ENCODE measurements at places on chromosomes 2 and 18.

DNA sequence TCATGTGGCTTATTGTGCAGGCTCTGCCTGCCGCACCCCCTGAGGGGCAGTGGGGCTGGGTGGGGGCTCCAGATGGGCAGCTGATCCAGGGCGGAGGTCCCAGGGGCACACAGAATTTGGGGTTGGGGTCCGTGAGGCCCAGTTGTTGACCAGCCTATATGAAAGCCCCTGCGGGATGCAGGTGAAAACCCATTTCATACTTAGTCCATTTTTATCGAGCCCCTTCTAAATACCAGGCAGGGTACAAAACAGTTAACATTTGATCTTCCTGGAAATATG is 30.6 kb downstream of the MYO7B start:
- no peak for DNase-seq

GRCh38 chr18:7789856-7790552 is 222.9 kb downstream of the PTPRM start:
- DNase-seq, result peak; percentile 48

GRCh38 chr2:176149939-176150583 is 1.3 kb upstream of the HOXD4 start:
- no peak for DNase-seq

- DNase-seq, result no peak
Measured at GRCh38 chr2:165762723-165763122, 31.3 kb downstream of the GALNT3 start.

- no peak for DNase-seq
Measured at GRCh38 chr2:44964752-44965236, 23.3 kb downstream of the SIX3 start.

- DNase-seq, result no peak
Measured at GRCh38 chr18:9211955-9212354, 75.4 kb downstream of the ANKRD12 start.

- no peak for DNase-seq
Measured at GRCh38 chr2:25125189-25125588, 43.2 kb downstream of the POMC start.

- no peak for DNase-seq
Measured at GRCh38 chr2:101627285-101628029, 70.0 kb upstream of the MAP4K4 start.

DNA sequence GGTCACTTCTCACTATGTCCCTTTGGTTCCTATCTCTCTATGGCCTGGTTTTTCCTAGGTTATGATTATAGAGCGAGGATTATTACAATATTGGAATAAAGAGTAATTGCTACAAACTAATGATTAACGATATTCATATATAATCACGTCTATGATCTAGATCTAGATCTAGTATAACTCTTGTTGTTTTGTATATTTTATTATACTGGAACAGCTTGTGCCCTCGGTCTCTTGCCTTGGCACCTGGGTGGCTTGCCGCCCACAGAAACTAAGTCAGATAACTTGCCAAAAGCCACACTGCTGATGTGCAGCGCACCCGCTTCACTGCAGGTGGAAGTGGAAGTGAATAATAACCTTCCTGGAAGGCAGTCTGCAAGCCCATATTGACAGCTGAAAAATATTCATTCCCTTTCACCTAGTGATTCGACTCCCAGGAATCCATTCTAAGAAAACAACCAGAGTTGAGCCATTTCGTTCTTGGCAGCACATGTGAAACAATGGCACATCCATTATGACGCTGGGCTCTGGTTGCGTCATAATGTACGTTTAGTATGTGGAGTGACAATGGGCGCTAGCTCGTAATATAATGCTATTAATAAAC is 725 bp upstream of the ANKRD53 start:
- DNase-seq, result peak; percentile 20

- DNase-seq, result no peak
Measured at GRCh38 chr2:10954856-10955818, 43.4 kb downstream of the KCNF1 start.

DNA sequence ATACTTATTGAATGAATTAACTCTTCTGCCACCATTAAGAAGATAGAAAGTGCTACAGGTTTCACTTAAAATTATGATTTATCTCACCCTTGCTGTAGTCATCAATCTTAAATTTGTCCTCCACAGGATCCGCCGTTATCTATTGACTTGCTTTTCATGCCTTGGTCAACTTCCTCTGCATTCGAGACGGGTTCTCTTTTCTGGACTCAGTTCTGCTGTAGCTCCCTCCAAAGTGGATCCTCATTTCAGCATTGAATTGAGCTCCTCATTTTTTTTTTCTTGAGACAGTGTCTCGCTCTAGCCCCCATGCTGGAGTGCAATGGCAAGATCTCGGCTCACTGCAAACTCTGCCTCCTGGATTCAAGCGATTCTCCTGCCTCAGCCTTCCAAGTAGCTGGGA is 27.6 kb downstream of the INPP5D start:
- DNase-seq, result no peak

GRCh38 chr2:65957886-65958285 is 477.0 kb upstream of the MEIS1 start:
- DNase-seq, result no peak

GRCh38 chr18:35490894-35491699 is 6.7 kb downstream of the INO80C start:
- no peak for DNase-seq

- no peak for DNase-seq
Measured at GRCh38 chr2:69437751-69438154, 518 bp upstream of the NFU1 start.

GRCh38 chr2:123596621-123597020 is 428.5 kb upstream of the CNTNAP5 start:
- DNase-seq, result no peak

DNA sequence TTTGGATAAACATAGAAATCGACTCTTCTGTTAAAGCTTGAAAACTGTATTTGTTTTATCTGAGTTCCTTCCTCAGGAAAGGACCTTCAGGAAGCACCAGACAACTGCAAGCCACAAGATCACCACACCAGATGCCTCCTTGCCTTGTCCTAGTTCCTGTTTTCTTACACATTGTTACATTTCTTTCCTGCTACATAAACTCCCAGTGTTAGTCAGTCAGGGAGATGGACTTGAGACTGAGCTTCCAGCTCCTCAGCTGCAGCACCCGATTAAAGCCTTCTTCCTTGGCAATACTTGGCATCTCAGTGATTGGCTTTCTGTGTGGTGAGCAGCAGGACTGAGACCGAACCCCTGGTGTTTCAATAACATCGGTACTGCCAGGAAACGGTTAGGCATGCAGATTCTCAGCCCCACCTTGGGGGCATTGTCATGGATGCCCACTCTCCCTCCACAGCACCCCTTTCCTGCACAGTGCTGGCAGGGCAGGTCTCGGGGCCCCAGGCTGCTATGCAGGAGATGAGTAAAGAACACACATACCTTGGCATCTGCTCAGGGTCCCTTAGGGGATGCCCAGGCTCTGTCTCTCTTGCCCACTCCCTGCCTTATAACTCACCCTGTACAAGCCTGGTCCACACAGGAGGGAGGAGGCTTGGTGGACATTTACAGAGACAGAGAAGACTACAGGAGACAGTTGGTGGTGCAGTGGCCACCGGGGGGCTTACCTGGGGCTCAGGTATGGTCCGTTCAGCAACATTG is 32.6 kb downstream of the ANKMY1 start:
- no peak for DNase-seq

GRCh38 chr18:45357686-45358470 is 257.4 kb upstream of the SLC14A2 start:
- DNase-seq, result no peak

DNA sequence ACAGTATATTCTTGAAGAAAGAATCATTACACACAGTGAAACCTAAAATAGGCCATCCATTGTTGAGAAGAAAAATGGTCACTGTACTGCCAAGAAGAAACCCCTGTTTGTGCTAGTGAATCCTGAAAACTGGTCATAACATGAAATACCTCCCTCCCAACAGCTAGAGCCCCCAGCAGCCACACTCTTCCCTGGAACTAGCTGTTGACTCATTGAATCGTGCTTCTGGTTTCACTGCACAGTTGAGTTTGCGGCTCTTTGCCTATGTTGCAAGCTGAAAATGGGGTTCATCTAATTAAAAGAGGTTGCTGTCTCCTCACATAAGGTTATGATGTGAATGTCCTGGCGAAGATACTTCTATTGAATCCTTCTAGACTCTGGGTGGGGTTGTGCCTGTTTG is 86.3 kb downstream of the UGGT1 start:
- no peak for DNase-seq

- DNase-seq, result no peak
Measured at GRCh38 chr2:78245394-78246135, 723.4 kb upstream of the LRRTM4 start.

DNA sequence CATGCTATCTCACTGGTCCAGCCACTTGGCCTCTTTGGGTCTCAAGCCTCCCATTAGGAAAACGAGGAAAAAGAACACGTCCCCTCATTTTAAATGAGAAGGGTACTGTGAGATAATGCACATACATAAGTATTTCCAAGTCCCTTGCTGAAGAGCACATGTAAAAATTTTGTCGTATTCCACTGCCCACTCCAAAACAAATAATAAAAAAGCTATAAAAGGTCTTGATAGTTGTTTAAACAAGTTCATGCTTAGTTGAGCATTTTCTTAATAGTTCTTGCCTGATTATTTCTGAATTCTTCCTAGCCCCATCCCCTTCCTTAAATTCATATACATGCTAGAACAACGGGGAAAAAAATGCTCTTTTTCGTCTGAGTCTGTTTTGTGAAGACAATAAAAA is 110.2 kb upstream of the RNU4ATAC start:
- no peak for DNase-seq

DNA sequence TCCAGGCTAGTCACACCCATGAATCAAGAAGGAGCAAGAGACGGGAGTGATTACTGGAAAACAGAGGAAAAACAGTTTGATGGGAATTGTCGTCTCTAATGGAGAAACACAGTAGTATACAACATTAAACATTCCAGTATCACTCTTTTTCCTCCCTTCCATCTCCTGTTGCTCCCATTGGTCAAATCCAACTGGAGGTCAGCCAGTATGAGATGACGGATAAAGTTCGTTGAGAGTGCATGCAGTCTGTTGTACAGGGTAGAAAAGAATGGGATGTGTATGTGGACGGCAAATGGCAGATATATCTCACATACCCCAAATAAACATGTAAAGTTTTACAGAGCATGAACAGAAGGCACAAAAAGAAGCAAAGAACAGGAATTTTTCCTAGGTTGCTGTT is 221.9 kb upstream of the TNP1 start:
- DNase-seq, result no peak

DNA sequence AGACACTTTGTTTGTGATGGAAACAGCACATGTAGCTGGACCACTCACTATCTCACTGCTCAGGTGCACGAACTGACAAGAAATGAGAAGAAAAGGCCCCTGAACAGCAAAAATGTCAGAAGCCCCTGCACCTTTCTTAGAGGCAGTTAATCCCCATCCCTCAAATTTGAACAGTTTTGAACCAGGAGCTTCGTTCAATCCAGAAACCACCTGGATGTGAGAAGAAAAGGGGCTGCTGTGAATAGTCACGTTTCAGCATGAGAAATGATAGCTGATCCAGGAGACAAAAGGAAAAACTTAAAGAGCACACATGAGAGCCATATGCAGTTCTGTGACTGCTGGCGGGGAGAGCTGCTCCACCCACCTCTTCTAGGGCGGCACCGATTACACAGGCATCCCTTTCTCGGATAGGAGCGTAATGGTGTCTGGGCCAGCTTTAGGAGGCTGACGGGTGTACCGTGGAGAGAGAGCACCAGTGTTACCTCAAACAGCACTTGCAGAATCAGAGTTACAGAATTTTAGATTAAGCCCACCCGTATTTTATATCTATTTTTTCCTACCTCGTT is 117.0 kb upstream of the EML6 start:
- no peak for DNase-seq

DNA sequence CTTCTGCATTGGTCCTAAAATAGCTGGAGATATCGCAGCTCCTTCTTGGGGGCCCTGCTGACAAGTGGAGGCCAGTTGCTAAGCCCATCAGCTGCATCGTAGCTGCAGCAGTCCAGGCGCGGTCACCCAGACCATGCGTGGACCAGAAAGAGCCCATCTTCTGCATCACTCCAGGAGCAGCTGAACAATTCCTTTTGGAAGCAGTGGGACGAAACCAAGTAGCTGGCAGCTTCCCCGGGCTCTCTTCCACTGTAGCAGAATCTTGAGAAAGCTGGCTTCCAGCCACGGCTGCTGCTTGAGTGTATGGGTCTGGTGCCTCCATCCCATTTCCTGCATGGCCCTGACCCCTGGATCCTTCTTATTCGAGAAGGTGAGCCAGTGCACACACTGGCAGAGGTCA is 22.2 kb upstream of the CAB39 start:
- DNase-seq, result no peak

- no peak for DNase-seq
Measured at GRCh38 chr2:223642506-223642905, 40.3 kb upstream of the SCG2 start.

GRCh38 chr2:14866736-14867352 is 234.3 kb downstream of the LRATD1 start:
- DNase-seq, result no peak

- DNase-seq, result no peak
Measured at GRCh38 chr18:24071029-24071428, 56.5 kb downstream of the TTC39C start.

- DNase-seq, result no peak
Measured at GRCh38 chr2:120954939-120955338, 219.3 kb downstream of the GLI2 start.

GRCh38 chr2:229640636-229641035 is 73.7 kb downstream of the DNER start:
- no peak for DNase-seq

- DNase-seq, result peak; percentile 67
Measured at GRCh38 chr2:208373460-208374089, 33.0 kb upstream of the PTH2R start.

DNA sequence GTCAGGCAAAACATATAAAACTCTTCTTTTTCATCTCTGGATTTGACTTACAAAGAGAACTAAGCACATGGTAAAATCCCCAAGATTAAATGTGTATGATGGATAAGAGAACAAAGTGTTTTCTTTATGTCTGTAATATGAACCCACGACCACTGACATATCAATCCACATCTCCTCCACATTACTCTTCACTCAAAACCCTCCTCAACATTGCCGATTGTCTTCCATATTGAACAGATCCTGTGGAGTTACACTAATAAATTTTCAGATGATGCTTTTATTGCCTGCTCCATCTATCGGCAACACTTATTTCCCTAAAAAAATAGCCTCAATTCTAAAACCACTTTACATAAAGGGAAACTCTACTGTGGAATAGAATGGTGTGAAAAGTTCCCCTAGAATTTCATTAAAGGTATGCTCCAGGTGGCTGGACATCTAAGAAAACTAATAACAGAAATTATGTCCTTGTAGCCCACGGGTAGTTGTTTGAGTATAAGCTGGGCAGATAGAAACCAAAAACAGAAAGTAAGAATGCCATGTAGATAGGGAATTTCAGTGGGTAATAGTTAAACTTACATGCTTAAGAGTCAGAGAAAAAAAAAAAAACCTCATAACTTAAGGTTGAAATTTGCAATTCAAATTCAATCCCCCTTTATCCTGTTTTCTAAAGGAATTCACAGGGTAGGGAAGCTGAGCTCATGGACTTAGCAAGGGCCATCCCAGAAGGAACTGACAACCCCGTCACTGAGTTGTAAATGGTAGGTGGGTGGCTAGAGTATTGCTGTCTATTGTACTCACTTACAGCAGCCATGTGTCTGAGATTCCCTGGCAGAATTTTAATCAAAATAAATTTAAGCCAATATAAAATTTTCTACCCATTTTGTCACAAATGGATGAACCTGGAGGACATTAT is 305.4 kb upstream of the LYPD1 start:
- DNase-seq, result no peak
